Stimulated activated CD4-positive, alpha-beta T cell treated with anti-CD3 and anti-CD28 coated beads, TNF-alpha, amount 100 ng/mL, for 1 hour (primary cell): ENCODE measurements at places on chromosomes 12 and 14.

DNA sequence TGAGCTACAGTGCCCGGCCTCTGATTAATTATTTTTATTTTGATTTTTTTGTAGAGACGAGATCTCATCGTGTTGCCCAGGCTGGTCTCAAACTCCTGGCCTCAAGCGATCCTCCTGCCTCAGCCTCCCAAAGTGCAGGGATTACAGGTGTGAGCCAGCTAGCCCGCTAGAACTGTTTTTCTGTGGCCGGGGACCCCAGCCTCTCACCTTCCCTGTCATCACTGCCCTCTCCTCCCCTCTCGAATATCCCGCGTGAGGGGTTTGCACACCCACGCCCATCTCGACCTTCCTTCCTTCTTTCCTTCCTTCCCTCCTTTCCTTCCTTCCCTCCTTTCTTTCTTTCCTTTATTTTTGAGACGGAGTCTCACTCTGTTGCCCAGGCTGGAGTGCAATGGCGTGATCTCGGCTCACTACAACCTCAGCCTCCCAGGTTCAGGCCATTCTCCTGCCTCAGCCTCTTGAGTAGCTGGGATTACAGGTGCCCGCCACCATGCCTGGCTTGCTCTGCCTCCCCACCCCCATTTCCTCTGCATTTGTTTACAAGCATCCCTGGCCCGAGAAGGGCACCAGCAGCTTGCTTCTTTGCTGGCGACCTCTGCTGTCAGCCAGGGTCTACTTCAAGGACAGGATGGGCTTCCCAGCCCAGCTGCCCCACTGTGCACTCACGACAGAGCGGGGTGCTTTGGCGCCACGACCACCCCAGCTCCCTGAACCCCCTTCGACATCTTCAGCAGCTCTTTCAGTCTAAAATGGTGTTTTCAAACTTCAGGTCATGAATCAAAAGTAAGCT is 4.3 kb upstream of the TRAF3 start:
- no peak for DNase-seq

- DNase-seq, result no peak
These were observed 67.2 kb downstream of the GLT1D1 start for GRCh38 chr12:128920468-128920867.

DNA sequence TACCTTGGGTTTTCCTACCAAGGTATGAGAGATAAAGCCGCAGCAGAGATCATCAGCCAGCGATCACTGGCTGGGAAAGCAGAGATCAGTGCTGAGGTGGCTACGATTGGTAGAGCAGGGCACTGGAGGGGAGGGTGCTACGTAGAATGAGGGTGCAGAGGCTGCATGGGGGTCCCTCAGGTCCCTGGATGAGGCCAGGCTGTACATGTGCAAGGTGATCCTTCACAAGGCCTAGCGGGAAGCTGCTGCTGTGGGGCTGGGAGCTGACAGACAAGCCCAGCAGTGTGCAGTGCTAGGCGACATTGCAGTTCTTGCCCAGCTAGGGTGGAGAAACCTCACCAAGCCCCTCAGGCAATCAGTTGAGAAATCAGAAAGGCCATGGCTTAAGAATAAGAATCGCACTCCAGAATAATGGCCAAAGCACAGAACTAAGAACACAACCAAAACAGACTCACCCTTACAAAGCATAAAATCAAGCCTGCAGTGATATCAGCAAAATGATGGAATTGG is 37.2 kb upstream of the GPR132 start:
- no peak for DNase-seq

DNA sequence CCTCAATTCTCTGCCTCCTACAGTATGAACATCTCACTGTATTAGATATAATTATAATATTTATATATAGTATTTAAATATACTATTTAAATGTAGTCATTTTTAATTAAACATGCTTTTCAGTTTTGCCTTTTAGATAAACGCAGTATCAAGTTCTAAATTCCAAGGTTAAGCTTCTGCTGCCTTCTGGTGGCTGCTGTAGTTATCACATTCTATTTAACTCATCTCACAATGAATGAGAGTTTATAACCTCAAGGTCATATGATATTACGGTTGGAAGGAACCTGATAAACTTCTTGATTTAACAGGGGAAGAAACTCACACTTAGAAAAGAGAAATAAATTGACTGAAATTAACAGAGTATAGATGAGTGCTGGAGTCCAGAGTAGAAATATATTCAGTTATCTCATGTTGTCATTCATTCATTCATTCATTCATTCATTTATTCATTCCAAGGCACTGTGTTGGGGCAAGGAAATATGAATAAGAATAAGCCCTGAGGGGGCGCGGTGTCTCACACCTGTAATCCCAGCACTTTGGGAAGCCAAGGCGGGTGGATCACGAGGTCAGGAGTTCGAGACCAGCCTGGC is 31.9 kb downstream of the GUCY2C start:
- no peak for DNase-seq

GRCh38 chr12:51160814-51161459 is 12.0 kb downstream of the TFCP2 start:
- DNase-seq, result no peak

DNA sequence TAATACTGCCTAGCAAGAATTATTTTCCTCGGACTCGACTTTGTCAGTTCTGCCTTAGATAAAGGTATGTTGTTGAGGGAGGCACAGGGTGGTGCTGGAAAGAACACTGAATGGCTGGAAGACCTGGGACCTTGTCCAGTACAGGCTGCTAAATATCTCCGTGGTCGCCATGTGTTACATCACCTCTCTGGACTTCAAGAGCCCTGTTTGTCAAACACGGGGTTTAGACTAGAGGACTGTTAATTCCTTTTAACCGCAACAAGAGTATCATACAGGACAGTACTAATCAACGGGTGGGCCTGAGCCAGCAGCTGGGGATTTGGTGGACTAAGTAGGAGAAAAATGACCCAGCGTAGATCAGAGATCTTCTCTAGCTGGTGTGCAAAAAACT is 476.3 kb downstream of the LRIG3 start:
- no peak for DNase-seq

DNA sequence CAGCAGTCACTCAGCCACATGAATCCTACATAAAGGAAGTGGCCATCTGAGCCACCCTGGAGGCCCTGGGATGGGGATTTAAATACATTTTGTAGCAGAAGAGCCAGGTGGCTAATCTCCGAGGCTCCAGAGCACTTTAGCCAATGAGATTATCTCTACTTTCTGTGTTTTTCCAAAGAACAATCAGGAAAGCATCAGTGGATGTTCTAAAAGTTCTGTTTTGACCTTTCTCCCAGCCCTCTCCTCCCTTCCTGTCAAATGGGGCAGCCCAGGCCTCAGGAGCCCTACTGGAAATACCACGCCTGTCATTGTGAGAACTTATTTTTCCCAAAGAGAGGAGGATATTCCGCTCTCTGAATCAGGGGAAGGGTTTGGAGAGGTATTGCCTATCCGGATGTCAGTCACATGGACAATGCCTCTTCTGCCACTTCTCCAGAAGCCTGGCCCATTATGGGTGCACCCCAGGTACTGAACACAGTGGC is 336.8 kb upstream of the FKBP4 start:
- no peak for DNase-seq

DNA sequence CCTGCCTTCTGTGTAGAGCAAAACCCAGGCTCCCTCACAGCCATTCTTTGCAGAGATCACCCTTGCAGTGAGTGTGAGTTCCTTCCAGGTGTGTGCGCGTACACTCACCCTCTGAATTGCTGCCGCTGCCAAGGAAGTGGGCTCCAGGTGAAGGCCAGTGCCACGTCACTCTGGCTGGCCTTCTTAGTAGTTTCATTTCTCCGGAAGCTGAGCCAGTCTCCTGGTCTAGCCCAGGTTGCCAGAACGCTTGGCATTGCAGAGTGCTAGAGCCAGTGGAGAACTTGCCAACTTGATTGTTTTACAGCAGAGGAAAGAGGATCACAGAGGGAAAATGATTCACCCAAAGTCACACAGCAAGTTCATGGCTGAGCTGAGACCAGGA is 11.0 kb downstream of the CBLN3 start:
- DNase-seq, result no peak

DNA sequence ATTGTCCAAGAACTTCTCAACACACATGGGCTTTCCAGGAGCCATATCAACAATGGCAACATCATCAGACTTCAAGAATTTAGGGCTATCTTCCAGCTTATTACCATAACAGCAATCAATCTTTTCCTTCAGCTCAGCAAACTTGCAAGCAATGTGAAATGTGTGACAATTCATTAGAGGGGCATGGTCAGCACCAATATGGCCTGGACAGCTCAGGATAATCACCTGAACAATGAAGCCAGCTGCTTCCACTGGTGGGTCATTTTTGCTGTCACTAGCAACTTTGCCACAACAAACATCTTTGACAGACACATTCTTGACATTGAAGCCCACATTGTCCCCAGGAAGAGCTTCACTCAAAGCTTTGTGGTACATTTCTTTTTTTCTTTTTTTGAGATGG is 5.9 kb upstream of the NEDD1 start:
- DNase-seq, result no peak

- DNase-seq, result no peak
These were observed 104.8 kb downstream of the ETV6 start for GRCh38 chr12:11754256-11754655.

DNA sequence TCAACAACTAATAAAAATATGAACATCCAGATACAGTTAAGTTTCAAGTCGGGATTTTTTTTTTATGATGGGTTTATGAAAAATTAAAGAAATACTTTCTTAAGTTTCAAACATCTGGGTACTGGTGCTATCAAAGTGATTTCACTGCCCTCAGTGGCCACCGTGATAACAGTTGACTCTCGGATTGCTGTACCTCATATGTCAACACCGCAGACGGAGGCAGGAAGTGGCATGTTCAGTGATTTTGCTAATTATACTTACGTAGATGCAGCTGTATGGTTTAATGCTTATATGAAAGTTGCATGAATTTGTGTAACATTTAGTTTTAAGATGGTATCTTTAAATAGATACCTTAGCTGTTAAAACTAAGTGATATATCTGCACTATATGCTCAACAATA is 20.8 kb upstream of the FBLN5 start:
- no peak for DNase-seq

GRCh38 chr12:56476972-56477432 is 8.6 kb downstream of the SPRYD4 start:
- no peak for DNase-seq

- no peak for DNase-seq
These were observed 667.6 kb upstream of the TBX3 start for GRCh38 chr12:115351514-115352077.

- no peak for DNase-seq
These were observed 46.7 kb upstream of the OASL start for GRCh38 chr12:121085506-121086353.

GRCh38 chr12:72006766-72007165 is 68.1 kb downstream of the TPH2 start:
- no peak for DNase-seq

DNA sequence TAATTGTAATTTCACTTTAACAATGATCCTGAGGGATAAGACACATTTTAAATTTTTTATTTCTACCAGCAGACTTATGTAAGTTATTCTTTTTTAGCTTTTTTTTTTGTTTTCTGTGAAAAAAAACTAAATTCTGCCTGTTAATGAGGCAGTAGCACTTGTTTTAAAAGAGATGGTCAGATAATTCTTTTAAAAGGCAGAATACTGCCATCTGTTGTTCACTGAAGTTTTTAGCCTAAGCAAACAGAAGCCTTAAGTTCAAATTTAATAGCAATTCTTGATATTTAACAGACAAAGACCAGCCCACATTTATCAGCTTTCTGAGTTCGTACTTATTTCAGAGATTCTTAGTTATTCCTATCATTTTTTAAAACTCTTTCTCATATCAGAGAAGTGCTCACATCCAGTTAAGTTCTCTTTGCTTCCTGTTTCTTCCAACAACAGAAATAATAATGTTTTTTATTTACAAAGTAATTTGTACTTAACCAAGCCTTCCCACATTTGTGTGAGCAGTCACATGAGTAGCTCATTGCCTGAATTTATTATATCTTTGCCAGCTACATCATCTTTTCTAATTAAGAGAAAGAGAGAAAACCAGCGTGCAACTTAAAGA is 93.4 kb upstream of the SLCO1C1 start:
- DNase-seq, result no peak

GRCh38 chr12:42346403-42347002 is 20.5 kb downstream of the PPHLN1 start:
- no peak for DNase-seq

DNA sequence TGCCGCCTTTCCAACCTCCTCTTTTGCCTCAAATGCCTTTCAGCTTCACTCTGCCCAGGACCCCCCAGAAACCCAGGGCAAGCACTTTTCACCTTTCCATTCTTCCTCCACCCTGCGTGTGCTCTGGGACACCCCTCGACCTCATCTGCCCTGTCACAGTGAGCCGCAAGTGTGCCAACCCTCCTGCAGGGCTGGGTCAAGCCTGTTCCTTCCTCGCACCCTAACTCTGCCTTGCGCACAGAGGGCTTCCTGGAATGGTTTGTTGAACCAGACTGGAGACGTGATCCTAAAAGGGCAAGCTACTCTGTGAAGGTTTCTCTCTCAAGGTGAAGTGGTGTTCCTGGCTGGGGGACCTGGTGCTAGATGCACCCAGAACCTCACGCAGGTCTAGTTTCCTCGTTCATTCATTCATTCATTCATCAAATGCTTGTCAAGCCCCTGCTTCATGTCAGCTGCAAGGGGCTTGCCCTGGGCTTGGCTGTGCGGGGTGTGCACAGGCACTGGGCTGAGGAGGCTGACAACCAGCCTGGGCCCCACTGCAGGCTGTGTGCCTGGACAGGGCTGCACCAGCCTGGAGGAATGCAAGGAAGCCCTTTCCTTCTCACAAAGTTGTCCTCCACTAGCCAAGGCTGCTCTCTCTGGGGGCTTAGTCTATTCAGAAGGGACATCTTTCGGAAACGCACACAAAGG is 187.2 kb downstream of the CALM1 start:
- DNase-seq, result no peak

DNA sequence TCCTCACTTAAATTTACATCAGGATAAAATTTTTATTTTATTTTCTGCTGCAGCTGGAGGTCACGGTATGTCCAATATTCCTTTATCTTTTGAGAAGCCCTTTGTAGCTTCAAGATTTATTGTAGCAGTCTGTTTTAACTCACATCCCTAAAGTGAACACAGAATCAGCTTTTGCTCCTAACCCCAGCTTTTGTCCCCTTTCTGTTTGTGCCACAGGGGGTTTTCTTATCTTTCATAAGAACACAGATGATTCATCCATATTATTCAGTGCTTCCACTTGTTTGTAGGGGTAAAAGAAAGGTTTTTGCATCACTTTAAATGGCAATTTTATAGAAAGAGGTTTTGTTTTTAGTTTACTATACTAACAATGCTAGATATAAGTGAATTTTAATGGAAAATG is 21.8 kb upstream of the PIK3C2G start:
- DNase-seq, result no peak

- DNase-seq, result no peak
These were observed 416.1 kb downstream of the BTG1 start for GRCh38 chr12:91729543-91729942.

GRCh38 chr14:93304771-93305170 is 28.1 kb downstream of the BTBD7 start:
- DNase-seq, result no peak
